Hematopoietic multipotent progenitor cell treated with erythropoietin and hydrocortisone succinate and interleukin-3 and kit ligand, for 15 days (in vitro differentiated cells): ENCODE measurements at places on chromosomes 2 and 18.

- no peak for DNase-seq
Observed at GRCh38 chr18:60099709-60100108, 199.9 kb downstream of the PMAIP1 start.

DNA sequence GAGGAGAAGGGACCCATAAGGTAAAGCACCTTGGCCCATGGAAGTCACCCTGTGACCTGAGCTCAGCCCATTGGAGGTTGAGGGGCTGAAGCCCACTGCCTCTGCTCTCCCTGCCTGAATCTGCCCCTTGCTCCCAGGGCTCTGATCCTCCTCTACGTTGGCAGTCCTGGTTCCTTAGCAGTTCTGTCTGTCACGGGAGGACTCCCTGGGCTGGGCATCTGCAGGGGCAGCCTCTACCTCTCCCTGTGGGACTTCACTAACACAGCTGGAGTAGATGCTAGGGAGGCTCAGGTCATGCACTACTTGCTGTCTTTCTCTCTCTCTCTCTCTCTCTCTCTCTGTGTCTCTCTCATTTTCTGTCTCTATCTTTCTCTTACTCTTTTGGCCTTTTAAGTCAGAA is 8.7 kb downstream of the GYPC start:
- peak; percentile 43 for DNase-seq

DNA sequence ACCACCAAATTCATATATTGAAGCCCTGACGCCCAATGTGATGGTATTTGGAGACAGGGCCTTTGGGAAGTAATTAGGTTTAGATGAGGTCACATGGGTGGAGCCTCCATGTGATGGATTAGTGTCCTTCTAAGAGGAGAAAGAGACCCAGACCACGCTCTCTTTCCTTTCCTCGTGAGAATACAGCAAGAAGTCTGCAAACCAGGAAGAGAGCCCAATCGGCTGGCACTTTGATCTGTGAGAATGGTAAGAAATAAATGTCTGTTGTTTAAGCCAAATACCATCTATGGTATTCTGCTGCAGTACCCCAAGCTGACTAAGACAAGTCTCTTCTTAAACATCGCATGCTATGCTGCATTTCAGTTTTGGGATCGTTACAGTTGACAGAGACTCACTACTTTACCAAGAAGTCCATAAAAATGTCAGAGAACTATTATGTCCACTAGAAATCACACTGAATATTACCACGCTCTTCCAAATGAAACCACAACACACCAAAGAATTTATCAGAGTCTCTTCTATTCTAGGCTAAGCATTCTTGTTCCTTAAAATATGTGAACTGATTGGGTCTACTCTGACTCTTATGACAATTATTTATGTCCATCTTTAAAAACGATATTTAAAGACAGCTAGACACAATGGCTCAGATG is 48.5 kb downstream of the LPIN2 start:
- no peak for DNase-seq

DNA sequence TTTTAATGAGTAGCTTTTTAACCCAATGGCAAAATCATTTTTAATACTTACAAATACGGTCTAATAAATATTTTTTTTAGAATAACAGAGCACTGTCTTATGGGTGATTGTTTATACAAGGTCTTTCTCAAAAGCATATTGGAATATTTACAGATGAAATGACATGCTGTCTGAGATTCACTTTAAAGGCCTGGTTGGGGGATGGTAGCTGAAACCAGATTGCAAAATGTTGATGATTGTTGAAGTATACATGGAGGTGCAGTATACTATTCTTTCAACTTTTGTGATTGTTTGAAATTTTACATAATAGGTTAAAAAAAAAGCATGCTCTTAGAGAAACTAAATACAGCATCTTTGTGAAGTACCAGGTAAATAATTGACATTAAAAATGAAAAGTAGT is 111.2 kb downstream of the FMNL2 start:
- DNase-seq: no peak

GRCh38 chr2:120935339-120936313 is 200.0 kb downstream of the GLI2 start:
- DNase-seq: no peak

DNA sequence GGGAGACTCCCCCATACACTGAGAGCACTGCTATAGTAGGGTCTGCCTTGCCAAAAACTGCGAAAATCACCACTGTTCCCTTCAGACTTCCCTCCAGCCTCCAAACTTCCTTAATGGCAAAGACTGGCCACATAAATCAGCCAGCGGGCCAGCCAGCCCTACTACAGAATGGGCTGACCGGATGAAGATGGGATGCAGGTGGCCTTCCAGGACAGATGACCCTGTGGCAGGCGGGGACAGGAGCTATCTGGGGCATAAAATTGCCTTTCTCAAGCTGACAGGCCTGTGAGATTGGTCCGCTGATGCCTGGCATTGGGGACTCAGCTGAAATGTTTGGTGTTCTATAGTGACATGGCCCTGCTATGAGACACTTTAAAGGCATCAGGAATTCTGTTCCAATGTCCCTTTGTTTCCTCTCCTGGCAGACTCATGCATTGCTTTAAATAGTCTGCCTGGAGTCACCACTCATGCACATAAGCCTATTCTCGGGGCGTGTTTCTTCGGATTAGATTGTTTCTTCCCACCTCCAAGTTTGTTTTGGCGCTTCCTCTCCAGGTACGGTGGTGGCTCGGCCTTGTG is 135.9 kb downstream of the ALPK2 start:
- DNase-seq: no peak

DNA sequence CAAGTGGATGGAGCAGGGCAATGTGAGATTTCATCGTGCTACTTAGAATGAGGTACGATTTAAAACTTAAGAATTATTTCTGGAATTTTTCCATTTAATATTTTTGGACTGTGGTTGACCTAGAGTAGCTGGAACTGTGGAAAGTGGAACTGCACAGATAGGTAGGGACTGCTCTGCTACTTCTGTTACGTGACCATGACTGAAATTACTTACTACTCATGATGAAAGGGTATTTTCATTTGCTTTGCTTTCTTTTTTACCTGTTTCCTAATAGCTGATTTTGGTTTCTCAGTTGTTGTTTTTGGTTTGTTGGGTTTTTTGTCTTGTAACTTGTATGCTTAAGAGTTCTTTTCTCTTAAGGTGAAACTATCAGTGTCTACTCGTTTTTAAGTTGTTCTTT is 11.4 kb downstream of the UBE2E3 start:
- no peak for DNase-seq

- no peak for DNase-seq
Observed at GRCh38 chr2:197212344-197213262, 98.0 kb downstream of the ANKRD44 start.

GRCh38 chr2:101608408-101609310 is 88.8 kb upstream of the MAP4K4 start:
- DNase-seq: no peak

GRCh38 chr2:166148500-166149400 is 20.9 kb upstream of the SCN1A start:
- no peak for DNase-seq

- no peak for DNase-seq
Observed at GRCh38 chr2:84912984-84913383, 7.5 kb downstream of the TMSB10 start.

DNA sequence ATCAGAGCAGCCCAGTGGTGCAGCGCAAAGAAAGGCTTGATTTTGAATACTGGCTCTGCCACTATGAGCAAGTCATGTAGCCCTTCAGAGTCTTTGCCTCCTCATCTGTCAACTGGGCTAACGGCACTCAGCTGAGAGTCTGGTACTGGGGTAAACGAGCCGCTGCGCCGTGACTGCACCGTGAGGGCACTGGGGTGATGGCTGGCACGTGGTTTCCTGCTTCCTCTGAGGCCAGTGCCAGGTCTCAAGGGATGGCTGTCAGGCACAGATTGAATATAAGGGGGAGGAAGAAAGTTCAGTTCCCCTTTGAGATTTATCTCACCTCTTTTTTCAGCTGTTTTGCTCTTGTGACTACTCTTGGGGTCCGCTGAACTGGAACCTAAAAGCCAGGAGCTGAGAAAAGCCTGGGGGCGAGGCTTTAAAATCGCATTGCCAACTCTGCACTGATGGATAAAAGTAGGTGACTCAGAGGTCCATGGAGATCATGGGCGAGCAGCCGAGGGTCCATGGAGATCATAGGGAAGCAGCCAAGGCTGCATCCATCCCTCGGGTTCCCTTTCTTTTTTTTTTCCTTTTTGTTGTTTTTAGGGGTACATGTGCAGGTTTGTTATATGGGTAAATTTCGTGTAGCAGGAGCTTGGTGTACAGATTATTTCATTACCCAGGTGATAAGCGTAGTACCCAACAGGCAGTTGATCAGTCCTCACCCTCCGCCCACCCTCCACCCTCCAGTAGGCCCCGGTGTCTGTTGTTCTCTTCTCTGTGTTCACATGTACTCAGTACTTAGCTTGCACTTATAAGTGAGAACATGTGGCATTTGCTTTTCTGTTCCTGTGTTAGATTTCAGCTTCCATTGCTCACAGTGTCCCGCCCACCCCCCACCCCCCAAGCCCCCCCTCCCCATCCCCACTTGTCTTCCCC is 114.3 kb downstream of the SPP2 start:
- no peak for DNase-seq

- no peak for DNase-seq
Observed at GRCh38 chr2:47569658-47570475, 166.9 kb downstream of the MSH2 start.

- no peak for DNase-seq
Observed at GRCh38 chr2:200174433-200175216, 131.9 kb upstream of the SPATS2L start.

- no peak for DNase-seq
Observed at GRCh38 chr2:45867349-45867748, 215.9 kb downstream of the PRKCE start.

GRCh38 chr2:183868707-183869106 is 729.6 kb upstream of the ZNF804A start:
- no peak for DNase-seq

DNA sequence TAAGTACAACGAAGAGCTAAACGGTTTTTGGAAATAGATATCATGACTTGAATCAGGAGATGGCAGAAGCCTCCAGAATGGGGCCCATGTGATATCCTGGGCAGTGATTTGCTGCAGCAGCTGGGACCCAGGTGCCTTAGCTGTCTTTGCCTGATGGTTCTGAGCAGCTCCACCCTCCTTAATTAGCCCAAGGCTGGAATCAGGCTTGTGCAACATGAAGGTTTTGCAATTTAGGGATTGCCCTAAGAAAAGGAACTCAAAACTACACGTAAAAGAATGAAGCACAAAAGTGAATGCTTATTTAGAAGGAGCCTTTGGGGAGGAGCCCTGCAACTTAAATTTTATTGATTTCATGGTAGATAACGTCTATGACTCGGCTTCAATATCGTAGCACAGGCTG is 17.3 kb upstream of the CNDP2 start:
- no peak for DNase-seq

DNA sequence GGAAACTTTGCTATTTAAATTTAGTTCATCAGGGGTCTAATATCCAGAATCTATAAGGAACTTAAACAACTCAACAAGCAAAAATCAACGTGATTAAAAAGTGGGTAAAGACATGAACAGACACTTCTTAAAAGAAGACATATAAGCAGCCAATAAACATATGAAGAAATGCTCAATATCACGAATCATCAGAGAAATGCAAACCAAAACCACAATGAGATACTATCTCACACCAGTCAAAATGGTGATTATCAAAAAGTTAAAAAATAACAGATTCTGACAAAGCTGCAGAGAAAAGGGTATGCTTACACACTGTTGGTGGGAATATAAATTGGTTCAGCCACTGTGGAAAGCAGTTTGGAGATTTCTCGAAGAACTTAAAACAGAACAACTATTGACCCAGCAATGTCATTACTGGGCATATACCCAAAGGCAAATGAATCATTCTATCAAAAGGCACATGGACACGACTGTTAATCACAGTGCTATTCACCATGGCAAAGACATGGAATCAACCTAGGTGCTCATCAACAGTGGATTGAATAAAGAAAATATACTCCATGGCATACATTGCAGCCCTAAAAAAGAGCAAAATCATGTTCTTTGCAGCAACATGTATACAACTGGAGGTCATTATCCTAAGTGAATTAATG is 189.9 kb downstream of the SLC4A10 start:
- DNase-seq: no peak

GRCh38 chr2:55235724-55236538 is 3.4 kb downstream of the RPS27A start:
- no peak for DNase-seq

DNA sequence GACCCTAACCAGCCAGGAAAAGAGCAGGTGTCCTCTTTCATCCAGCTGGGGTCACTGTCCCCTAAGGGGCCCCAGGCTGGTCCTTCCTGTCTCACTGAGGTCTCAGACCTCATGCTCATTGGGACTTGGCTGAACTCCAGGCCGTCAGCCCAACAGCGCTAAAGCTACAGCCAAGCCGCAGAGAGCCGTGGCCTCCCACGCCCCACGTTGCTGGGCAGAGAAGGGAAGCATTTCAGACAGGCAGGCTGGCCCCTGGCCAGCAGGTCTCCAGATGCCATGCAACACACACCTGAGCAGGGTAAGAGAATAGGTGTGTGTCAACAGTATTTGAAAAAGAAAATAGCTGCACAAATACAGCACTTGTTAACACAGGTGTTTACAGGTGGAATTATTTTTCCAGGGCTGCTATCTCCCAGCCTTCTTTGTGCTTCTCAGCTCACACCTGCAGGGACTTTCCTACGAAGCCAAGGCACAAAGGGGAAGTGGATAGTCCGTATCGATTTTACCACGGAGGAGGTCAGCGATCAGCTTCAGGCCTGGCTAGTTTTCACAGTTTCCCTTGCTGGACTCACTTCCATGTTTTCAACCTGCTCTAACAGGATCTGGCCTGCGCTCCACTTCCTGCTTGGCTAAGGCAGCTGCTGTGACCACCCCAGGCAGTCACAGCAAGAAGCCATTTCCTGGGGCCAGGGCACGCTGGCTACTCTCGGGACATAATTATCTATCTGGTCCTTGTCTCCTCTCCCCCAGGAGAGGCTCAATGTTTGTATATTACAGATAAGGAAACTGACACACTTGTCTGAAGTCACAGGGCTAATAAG is 156.1 kb upstream of the ID2 start:
- DNase-seq: peak; percentile 91

DNA sequence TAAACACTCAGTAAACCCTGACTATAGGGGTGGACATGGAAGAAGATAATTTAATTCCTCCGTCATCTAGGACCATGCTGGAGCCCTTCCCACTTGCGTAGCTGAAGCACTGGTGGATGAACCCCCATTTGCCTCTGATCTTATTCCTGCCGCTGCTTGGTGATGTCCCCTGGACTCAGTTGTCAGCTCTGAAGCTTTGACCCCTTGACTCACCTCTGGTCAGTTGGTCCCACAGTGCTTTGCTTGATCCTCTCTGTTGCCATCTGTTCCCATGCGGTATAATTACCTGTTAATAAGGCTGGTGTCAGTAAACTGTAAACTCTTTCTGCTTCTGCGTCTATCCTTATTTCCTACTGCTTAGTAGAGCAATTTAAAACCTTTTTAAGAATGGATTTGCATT is 126.9 kb downstream of the SPTBN1 start:
- no peak for DNase-seq

GRCh38 chr18:34659579-34660517 is 50.2 kb upstream of the DTNA start:
- DNase-seq: peak; percentile 62

DNA sequence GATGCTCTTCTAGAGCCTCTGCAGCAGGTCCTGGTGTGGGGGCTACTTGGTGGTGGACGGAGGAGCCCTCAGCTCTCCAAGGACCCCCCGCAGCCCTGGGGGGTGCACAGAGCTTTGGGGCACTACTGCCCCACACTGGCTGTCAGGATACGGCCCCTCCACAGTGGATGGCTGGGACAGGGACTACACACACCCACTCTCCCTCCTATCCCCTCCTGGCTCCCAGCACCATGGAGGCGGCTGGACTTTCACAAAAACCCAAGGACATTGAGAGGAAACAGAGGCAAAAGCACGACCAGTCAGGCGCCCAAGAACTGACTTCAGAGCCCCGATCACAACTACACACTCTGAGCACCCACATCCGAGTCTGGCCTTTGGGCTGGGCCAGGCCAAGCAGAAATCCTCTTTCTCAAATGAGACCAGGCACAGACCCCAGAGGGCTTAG is 12.6 kb downstream of the GPR35 start:
- DNase-seq: no peak
